ENCODE measurements at places on chromosomes 1 and 21.

DNA sequence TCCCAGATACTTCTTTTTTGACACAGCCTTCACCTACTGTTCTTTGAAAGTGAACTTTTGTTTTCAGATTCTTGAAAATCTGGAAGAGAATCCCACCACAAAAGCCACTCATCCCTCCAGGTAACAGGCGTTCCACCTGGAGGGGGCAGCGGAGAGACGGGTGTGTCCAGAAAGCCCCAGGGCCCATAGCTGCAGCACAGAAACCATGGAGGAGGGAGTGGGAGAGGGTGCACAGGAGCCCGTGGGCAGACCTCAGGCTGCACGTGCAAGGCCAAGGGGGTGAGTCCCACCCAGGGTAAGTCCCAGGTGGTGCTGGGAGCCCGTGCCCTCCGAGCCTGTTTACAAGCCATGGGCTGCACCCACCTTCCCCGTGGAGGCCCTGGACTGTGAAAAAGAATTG is 86.5 kb downstream of the PSMG1 start:
- DNase-seq = no peak

DNA sequence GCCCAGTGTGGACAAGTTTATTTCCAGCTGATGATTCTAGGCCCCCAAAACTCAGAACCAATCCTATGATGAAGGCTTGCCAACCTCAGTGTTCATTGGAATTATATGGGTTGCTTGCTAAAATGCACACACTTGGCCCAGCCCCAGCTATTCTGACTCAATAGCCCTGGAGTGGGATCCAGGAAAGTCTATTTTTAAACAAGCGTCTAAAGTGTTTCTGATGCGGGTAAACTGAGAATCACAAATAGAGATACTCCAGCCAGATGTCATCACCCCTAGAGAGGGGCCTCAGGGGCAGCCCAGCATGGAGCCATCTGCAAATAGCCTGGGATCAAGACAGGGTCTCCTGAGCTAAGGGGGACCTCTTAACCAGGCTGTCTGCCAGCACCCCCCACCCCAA is 46.0 kb downstream of the PKP1 start:
- no peak for DNase-seq

DNA sequence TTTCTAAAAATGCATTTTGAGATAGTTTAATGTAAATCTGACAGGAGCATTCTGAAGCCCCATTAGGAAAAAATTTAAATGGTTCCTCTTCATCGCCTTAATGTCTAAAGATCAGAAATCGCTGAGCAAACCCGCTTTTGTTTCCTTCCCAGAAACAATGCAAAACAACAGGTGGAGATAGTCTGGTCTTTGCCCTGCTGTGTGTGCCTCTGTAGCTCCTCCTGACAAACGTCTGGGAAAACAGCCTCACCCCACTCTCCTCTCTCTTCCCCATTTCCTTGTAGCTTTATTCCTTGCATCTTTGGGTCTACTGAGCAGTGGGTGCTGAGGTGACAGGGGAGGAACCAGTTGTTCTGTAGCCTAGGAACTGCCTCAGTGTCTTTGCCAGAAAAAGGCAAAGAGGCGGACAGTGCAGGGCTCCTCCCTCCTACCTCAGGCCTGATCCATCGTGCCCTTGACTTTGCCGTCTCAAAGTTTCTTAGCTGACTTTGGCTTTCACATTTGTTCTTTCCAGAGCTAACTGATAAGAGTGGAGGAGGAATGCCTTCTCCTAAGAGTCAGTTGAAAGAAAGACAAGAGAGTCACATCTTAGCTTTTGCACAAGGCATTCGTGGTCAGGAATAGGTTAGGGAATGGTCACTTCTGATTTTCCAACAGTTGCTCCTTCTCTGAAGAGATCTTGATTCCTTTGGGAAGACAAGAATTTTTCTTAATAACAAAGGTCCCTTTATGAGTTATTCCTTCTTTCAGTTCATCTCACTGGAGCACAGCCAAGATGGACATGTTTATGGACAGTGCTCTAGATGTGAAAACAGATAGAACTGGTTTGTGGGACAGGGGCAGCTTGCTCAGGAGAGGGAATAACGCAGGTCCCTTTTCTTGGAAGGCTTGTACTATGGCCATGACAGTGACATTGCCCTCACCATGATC is 24.9 kb downstream of the SYT11 start:
- no peak for DNase-seq

- no peak for DNase-seq
Measured at GRCh38 chr1:201460814-201461644, 8.0 kb downstream of the PHLDA3 start.

DNA sequence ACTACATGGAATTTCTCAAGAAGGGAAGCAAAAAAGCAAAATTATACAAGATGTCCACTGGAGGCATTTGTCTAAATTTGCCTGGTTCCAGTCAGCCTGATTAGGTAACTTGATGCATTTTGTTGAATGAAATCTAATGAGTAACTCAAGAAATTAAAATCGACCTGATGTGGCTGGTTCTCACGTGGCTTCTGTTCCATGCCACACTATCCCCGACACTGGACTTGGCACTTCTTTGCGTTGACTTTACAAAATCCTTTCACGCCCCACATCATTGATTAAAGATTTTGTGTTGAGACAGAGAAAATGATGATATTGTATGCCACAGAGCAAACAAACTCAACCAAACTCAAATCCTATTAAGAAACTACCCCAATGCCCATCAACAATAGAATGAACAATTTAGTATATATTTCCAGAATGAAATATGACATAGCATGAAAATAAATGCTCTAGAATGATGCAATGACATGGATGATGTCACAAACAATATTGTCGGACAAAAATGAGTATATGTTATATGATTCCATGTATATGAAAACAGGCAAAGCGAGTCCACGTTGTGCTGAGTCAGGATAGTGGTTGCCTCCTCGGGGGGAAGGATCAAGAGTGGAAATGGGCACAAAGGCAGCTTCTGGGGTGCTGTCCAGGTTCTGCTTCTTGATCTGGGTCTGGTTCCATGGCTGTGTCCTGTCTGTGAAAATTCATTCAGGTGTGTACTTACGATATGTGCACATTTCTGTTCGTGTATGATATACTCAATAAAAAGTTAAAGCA is 12.9 kb upstream of the HMGCS2 start:
- no peak for DNase-seq

DNA sequence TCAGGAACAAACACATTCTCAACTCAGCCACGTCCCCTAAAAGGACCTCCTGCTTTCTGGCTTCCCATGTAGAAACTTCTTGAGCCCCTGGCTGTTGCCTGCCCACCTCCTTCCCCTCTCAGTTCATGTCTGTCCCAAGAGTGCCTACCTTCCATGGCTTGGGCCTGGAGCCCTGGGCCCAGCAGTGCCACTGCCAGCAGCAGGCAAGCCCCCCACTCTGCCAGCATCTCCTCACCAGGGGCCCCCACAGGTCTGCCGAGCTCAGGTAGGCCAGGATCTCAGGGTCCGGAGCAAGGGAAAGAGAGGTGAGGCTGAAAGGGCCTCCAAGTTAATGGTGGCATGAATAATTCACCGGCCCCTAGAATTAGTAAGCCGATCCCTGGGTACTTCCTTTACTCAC is at the start of gene CDCP2:
TSS of gene CDCP2 (minus strand) at position 305 of the 400 bp plus-strand sequence. CDS start at position 227, 78 bp downstream.
- no peak for DNase-seq

- DNase-seq = no peak
Measured at GRCh38 chr1:29365906-29366670, 129.8 kb downstream of the PTPRU start.
